ENCODE measurements at places on chromosomes 12 and 14.

DNA sequence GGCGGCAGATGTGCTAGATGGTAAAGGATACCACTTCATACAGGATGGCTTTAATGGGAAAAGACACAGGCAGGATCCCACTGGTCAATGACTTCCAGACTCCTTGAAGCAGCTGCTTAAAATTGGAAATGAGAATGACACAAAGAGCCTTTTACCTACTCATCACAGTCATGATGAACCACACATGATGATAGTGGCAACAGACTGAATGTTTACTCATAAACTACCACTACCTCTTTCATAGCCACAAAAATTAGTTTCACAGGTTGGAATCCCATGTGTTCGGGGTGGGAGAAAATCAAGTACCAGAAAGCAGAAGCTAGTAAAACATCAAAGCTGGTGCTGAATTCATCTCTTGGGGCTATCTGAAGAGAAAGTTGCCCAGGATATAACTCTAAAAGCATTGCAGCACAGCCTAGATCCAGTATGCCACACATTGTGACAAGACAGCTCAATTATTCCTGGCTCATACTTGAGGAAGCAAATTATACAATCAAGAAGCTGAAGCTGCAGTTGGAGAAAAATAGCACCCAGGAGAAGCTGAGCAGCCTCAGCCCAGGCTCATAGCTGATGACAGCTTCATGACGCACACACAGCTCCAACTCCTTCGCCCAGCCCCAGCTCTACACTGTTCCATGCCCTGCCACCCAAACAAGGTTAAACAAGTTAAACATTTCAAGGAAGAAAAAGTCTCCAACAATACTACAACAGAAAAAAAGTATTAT lies 29.0 kb upstream of the C12orf50 start:
- DNase-seq: no peak

- DNase-seq: no peak
Observed at GRCh38 chr14:91311284-91311662, 66.8 kb upstream of the GPR68 start.

DNA sequence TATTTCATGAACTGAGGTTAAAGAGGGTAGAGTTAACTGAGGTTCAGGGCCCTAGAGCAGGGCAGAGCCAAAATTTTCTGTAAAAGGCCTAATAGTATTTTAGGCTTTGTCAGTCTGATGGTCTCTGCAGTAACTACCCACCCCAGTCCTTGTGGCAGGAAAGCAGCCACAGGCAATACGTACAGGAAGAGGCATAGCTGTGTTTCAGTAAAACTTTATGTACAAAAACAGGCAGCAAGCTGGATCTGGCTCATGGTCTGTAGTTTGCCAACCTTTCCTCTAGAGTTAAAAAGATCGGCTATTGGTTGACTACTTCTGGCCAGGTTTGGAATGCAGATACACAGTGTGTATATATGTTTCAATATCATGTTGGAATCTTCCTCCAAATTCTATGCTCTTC lies 17.2 kb downstream of the TM7SF3 start:
- DNase-seq: no peak

DNA sequence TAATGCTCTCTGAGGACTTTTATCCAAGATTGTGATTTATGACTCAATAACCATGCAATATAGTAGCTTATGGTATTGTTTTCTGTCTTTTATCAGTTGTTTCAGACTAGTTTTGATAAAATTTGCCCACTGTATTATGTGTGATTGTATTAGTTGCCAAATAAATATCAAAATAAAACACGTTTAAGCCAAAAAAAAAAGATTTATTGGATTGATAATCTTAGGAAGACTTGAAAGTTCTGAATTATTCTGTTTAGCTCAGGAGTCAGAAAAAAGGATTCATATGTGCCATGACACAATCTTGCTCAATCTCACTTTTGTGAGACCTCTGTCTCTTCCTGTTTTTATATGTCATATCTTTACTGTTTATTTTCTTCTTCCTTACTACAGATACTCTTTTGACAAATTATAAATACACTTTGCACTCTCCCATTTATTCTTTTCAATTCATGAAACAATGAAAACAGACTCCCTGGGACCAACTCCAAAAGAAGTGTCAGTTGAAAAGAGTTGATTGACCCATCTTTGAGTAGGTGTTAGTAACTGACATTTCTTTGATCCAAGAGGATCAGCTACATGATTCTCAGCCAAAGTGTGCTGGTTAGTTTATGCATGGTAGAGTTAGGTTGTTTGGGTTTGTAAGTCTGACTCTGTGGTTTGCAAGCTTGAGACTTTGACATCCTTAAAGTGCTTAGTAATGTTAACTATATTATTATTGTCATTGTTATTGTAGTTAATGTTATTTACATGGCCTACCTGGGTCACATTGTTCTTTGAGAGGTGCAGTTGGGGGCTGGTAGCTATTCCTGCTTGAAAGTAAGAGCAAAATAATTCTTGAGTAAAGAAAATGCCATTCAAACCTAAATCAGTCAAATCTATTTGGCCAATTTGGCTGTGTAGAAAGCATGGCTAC lies 2.5 kb downstream of the OR6C76 start:
- DNase-seq: no peak

DNA sequence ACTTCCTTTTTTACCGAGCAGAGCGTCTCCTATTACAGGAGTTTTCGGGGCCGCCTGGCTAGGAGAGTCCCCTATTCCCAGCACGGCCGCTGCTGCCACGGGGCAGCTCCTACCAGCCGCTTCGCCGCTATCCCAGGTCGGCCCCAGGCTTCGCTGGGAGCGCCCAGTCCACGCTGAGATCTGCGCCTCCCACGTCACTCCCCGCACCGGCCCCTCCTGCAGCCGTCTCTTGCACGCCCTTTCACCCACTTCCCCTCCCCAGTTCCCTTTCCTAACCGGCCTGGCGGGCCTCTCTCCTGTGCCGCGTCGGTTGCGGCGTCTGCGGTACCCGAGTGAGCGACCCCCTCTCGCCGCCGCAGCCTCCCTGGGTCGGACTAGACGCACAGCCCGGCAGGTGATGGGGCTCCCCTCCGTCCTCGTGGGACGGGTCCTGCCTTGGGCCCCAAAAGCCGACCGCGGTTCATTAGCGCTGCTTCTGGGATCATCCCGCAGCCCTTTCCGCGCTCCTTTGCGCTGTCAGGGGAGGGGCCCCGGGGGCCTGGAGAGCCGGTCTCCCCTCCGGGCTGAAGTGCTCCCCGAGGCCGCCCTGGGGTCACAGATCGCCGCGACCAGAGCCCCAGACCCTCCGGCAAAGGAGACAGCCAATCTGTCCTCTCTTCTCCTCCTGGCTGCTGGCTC lies 1318.4 kb downstream of the TMEM121 start:
- DNase-seq: no peak

- DNase-seq: no peak
Observed at GRCh38 chr14:98122527-98122926, 1149.5 kb downstream of the BCL11B start.

DNA sequence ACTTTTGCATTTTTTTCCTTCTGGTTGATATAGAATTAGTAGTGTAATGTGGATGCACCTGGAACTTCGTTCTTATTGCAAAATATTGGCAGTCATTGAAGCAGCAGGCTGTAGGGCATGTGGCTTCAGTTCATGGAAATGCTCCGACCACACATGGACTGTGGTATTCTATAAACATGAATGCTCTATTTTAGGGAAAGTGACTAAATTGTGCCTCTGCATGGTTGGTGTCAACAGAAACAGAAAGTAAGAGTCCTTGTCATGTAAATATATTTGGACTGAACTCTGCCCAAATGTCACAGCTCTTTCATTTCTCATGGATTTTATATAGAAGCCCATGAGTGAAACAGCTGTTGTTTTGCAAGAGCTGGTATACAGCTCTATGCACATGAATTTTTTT lies 917.0 kb downstream of the LRFN5 start:
- DNase-seq: no peak

GRCh38 chr12:7058163-7058845 lies 2.2 kb upstream of the C1S start:
- no peak for DNase-seq

- no peak for DNase-seq
Observed at GRCh38 chr14:104101086-104101621, 15.7 kb downstream of the ASPG start.

DNA sequence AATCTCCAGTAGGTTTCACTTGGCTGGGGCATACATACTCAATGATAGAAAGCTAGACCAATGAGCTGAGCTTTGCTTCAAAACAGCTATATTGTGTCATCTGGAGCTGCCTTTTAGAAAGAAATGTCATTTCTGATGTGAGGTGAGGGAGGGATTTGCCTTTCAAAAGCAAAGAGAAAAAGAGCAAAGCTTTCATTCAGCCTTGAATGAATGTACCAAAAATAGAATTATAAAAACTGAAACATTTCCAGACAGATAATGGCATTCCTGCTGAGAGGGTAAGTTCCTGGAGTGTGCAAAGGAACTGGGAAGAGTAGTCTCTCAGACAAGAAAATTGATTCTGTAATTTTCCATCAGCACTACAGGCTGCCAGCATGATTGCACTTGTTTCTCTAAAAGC lies 710.0 kb downstream of the LRFN5 start:
- DNase-seq: no peak

DNA sequence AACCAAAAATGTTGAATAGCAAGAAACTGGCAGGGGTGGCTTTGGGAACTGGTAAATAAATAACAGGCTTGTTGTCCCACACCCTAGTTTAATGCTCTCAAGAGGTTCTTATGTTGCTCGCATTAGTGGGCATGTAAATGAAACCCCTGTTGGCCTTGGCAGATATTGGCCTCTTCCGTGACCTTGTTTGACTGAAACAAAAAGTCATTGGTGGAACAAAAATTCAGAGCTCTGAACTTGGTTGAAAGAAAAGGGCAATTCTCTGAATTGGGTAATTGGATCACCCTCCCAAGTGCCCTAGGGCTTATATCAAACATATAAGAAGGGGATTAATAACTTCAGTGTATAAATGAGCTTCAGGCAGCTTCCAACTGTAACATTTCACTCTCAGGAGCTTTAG lies 426.2 kb downstream of the ZFP36L1 start:
- no peak for DNase-seq

- DNase-seq: no peak
Observed at GRCh38 chr12:12020762-12021161, 50.0 kb upstream of the BCL2L14 start.

DNA sequence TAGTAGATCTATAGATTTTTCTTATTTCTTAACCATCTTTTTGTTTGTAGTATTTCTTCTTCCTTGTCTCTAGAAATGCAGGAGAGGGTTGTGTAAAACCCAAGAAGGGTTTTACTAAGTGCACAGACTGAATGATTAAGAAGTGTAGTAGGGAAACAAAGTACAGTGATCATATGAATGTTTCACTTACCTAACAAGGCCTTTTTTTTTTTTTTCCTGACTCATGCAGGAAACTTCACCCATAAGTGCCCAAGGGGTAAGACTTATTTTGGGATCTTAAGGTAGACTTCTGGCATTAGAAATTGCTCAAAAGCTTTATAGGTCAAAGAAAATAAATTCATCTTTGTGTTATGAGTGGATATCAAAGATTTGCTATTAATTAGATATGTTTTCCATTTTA lies 10.2 kb downstream of the SCN8A start:
- DNase-seq: no peak

DNA sequence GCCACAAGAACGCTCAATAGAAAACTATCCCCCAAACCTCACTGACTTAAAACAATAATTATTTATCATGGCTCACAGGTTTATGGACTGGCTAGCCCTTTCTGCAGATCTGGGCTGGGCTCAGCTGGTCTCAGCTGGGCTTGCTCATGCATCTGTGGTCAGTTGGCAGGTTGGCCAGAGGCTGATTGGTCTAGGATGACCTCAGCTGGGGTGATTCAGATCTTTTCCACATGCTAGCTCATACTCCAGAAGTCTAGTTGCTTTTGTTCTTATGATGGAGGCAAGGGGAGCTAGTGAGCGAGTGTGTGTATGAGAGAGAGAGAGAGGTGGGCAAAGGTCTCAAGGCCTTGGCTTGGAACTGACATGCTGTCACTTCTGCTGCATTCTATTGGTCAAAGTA lies 181.2 kb upstream of the NRXN3 start:
- DNase-seq: no peak

GRCh38 chr14:91872517-91873470 lies 5.5 kb upstream of the TC2N start:
- DNase-seq: no peak

DNA sequence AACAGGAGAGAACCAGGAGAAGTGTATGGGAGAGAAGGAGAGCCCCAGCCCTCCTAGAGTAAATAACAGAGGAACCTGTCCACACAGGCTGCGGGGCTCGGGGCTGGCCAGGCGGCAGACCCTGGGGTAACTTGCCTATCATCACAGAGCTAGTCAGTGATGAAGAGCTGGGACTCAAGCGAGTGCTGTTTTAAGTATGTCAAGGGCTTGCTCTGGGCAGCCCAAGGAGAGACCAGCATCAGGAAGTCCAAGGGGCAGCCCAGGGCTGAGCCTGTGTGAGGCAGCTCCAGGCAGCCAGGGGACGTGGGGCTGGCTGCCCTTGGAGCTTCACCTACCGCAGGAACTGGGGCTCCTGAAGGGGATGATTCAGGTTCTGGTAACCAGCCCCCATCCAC lies 10.0 kb downstream of the VWF start:
- DNase-seq: no peak

- DNase-seq: no peak
Observed at GRCh38 chr14:68788275-68788995, 4.4 kb downstream of the ZFP36L1 start.

GRCh38 chr14:29857551-29857950 lies 70.1 kb downstream of the PRKD1 start:
- DNase-seq: no peak

DNA sequence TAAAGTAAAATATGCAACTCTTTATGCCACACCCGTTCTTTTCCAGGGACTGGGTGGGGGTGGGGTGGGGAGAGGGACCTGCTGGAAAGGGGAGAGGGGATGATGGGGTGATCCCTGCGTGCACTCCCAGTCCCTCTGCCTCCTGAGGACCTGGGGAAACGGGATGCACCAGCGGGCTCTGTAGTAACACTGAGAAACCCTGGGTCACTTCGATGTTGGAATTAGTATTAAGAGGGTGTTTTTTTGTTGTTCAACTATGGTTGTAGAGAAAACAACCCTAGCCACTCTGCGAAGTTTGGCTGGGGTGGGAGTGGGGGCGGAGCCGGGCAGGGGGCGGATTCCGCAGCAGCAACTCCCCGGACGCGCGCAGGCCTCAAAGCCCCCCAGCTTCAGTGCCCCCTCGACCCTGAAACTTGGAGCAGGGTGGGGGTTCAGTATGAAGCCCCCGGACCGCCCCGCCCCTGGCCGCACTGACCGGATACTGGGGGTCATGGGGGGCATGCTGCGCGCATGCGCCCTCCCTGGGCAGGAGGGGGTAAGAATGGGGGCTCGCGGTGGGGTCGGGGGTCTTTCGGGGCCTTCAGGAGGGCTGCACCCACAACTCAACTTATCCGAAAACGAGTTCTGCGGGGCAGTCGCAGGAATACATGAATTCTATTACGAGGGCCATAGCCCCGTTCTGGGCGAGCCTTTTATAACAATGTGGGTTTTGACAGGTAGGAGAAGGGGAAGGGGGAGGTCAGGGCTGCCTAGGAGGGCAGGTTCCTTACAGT lies 1.3 kb upstream of the ARHGEF25 start:
- DNase-seq: no peak

DNA sequence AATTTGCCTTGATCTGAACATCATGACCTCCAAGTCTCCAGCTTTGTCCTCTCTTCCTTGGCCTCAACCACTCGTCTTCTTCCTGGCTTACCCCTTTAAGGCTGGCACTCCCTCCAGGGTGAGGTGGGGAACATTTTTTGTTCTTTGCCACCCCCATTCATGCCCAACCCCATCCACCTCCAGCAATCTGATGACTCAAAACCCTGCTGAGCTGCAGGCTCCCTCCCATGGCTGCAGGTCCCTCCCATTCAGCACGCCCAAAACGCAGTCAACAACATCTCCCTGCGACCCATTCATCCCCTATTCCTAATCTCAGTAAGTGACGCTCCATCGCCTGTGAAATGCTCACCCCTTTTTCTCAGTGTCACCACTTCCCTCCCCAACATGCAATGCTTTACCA lies 138.8 kb upstream of the PRMT8 start:
- DNase-seq: no peak
